ENCODE measurements at places on chromosomes 5 and 9.

DNA sequence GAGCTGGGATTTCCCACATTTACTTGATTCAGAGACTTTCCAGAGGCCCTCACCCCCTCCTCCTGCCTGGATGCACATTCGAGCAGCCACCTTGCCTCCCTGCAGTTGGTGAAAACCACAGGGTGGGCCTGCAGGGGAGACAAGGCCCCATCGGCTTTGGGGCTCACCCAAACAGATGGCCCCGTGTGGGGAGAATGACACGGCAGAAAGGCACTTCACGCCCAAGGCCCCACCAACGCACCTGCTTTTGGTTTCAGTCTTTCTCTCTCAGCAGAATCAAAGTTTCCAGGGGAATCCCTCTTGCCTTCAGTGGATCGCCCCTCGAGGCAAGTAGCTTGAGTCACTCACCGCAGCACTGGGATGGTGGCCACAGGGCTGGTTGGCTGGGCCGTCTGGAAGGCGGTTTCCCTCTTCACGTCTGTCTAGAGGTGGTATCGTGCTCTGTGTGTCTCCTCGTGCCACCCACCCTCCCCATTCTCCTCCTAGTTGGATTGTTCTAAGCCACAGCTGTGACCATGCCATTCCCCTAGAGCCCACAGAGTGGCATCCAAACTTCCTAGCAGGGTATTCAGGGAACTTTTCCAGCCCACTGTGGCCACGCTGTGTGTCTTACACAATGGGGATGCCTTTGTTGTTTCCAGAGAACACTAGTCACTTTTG, 31.8 kb downstream of the SEC61B start:
- peak; percentile 86 for DNase-seq

DNA sequence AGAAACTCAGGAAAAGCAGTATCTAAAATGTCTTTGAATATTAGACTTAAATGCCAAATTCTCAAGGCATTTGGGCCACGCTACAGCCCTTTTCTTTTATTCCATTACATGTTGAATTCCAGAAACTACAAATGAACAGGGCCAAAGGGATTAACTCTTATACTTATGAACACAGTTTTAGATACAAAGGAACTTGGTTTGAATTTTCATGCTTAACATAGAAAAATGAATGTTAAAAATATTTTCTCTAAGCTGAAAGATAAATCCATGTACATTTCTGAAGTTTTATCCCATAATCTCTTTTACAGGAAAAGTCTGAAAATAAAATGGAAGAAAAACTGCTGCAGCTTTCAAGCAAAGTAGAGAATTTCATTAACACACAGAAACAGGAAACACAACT, 56.8 kb downstream of the FAM81B start:
- no peak for DNase-seq

- no peak for DNase-seq
These were observed 103.3 kb downstream of the SYK start for GRCh38 chr9:90904706-90905478.

DNA sequence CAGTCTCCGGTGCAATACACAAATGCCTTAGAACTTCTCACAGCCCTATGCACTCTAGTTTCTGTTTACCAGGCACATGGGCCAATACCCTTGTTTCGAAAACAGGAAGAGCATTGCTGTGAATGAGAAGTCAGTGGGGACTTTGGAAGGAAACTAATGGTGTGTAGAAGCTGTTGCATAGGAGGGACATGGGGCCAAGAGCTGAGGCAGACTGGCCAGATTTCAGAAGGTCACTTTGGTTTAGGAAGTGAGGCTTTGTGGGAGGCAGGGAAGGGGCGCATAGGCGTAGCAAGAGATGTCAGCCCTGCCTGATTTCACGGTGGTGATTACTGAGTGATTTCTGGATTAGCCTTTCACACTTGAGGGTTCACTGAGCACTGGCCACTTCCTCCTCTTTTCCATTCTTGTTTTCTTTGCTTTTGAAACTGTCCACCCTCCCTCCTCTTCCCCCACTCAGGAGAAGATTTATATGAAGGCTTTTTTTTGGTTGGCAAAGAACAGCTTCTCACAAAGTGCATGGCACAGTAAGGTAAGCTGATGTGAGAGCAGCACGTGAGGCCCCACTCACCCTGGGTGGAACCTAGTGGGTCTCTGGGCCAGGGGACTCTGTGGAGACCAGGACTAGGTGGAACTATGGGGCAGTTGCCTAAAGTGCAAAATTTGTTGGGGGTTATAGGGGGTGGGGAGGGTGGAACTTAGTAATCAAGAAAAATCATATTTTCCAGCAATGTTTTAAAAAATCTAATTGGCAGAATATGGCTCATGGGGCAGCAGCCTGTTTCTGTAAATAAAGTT, 6.1 kb upstream of the TMEM252 start:
- DNase-seq: peak; percentile 55

DNA sequence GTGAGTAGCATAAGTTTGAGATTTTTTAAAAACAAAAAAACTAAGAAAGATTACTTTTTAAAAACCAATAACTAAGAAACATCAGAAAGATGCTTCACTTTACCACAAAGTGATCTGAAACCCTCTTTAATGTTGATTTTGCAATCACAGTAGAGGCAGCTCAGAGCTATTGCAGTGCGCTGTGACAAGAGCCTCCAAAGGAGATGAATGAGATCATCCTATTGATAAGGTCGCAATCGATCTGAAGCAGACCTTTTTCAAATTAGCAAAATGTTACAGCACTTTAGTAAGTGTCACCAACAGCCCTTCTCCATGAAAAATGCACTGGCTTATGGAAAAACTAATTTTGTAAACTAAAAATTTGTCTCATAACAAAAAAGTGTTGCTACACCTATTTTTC, 284.6 kb upstream of the EFNA5 start:
- no peak for DNase-seq

DNA sequence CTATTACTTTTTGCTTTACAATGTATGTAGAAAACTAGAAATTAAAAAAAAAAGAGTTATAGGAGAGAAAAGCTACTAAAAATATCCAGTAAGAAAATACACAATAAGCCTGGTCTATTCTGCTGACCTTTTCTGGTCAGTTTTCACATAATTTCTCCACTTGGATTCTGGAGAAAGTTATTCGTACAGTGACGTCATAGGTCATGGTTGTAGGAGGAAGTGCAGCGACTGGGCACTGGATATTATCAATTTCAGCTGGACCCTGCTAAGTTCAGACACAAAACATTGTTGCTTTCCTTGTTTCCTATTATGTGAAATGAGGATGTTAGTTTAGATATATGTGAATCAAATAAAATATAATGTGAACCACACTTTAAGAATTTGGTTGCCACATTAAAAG, 201.2 kb downstream of the MTRR start:
- DNase-seq: no peak

DNA sequence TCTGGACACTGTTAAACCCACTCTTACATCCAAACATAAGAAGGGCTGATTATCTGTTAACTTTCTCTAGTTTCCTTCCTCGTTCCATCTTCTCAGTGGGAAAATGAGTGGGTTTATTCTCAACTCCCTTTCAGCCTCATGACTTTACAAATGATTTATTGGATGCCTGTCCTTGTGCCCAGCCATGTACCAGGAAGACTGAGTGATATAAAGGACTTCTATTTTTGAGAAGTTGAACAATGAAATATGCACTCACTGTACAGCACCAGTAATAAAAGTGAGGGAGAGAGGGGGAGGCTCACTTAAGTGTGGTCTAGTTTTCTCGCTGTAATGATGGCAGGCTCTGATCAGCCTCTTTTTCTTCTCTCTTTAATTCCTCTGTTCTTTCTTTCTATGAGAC, 277.6 kb downstream of the SMARCA2 start:
- DNase-seq: no peak

GRCh38 chr5:127590156-127590722, 58.6 kb upstream of the CTXN3 start:
- DNase-seq: no peak

DNA sequence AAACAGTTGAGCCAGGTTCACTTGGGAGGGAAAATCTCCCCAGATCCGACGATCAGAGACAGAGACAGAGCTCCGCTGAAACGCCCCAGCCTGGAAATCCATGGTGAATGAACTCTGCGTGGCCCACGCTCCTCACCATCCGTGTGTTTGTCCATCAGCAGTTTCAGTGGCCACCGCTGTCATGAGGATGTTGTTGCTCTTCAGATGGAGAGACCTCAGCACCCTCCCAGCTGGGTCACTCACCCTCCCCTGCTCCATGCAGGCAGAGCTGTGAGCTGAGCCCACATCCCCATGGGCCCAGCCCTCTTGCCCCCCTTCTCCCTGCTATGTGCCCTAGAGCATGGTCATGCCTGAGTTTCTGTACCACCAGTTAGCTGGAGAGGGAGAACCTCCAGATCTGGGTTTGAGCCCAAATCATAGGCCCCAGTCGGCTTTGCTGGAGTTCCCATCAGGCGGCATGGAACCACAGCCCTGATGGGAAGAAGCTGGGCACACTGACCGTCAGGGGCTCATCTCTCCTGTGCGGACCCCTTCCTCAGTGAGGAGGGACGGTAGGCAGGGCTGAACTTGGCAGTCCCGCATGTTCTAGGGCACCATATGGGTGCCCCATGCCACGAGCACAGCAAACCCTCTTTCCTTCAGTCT, 154.4 kb upstream of the COL5A1 start:
- DNase-seq: no peak

- DNase-seq: peak; percentile 58
These were observed 300.3 kb downstream of the ZNF608 start for GRCh38 chr5:124446120-124446519.

DNA sequence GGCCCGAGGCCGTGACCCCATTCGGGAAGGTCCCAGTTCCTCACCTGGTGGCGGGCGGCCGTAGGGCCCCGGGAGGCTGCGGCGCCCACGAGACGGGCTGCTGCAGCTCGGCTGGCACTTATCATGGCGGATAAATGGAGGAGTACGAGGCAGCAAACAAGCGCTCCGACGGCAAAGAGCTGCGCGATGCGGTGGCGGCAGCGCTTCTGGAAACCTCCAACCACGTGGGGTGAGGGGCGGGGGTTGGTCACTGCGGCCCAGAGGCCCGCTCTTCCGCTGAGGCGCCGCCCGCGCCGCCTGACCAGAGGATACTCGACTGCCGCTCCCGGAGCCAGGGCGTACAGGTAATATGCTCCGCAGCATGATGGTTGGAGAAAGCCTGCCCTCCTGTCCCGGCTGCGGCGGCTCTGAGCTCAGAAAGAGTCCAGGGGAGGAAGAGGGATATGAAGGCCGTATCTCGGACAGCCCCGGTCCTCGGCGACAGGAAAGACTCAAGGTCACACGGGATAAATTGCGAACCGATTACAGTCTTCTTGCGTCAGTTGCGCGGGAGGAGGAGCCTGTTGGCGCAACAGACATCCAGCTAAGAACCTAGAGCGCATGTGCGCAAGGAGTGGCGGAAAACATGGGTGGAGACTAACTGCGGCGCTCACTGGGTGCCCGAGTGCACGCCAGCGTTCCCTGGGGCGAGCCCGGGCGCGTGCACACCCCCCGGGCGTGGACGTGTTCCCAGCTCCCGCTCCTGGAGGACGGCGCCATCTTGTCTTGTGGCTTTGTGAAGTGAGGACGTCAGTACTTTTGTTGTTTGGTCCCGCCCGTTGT, at the start of gene HSPA9:
HSPA9 (minus strand) TSS at position 208 of the 822 bp plus-strand sequence; CDS start at position 125, 83 bp downstream.
- DNase-seq: peak; percentile 99

DNA sequence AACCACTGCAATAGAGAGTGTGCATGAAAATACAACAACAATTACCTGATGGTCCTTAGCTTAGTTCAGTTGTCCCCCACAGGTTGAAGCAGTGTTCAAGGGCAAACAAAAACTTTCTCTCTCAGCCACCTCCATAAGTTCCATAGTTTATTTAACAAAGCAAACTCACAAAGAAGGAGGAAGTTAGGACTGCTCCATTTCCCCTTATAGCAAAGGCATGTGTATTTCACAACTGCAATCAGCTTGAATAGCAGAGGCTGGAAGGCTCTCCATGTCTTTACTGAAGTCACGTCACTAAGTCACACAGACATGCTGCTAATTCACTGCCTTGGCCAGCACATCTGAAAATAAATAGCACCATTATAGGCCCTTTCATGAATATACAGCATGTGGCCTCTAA, 43.3 kb downstream of the DOCK8 start:
- peak; percentile 29 for DNase-seq

- DNase-seq: no peak
These were observed 97.0 kb upstream of the NIPAL4 start for GRCh38 chr5:157362982-157363381.

DNA sequence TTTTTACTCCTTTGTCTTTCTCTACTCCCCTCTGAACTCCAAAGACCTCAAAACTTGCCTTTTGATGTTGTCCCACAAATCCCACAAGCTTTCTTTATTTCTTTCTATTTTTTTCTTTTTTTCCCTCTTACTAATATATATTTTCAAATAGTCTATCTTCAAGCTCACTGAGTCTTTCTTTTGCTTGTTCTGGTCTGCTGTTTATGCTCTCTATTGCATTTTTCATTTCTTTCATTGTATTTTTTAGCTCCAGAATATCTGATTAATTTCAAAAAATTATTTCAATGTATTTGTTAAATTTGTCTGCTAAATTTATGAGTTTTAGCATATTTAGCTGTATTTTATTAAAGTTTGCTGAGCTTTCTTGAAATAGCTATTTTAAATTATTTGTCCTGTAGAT, 223.3 kb upstream of the IRX1 start:
- no peak for DNase-seq

GRCh38 chr5:108634010-108634616, 113.6 kb upstream of the FER start:
- no peak for DNase-seq

DNA sequence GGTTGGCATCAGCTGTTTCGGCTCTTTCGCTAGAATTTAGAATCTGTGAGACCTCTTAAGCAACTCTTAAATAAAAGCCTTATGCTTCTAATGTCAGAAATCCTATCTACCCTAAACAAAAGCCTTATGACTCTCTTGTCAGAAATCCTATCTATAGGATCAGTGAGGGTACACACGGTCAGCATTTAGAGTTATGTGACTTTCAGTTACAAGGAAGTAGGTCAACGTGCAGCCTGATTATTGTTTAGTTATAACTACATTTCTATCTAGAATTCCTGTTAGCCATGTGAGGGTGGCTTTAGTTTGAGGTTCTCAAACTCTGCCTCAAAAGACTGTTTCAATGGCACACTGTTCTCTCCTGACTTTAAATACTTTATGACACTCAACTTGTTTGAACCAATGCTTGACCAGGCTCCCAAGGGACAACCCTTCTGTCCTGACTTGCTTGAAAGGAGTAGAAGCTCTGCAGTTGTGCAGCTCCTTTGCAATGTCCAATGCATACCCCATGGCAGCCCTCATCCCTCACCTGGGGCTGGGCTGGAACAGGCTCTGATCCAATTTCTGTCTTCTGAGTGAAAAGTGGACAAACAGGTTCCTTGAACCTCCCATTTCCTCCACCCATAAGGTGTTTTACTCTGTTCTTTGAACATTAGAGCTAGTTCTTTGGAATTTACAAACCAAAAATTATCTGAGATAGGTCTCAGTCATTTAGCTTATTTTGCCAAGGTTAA, 251.6 kb upstream of the PIK3R1 start:
- no peak for DNase-seq
